ENCODE measurements at places on chromosomes 12 and 14.

DNA sequence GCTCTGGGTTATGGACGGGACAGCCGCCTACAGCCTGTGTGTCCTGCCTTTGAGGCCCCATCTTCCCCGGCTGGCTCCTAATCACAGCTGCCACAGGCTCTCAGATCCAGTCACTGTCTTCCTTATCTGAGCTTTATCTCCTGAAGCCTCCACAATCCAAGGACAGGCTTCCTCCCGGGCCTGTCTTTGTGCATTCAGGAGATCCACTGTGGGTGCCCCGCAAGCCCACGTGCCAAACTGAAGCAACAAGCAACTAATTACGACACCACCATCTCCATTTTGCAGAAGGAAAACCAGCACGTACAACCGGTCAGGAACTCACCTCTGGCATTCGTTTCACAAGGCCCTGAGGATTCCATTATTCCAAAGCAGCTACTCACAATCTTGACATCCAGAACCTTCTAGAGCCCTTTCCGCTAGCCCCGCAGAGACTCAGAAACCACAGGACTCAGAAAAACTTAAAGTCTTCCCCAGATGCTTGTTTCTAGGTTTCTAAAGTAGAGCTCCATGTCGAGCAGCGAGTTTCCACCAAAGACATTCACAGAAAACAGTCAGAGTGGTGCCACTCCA, 14.0 kb downstream of the SYNE3 start:
- no peak for DNase-seq

GRCh38 chr12:6722863-6723262, 983 bp upstream of the COPS7A start:
- DNase-seq = no peak

DNA sequence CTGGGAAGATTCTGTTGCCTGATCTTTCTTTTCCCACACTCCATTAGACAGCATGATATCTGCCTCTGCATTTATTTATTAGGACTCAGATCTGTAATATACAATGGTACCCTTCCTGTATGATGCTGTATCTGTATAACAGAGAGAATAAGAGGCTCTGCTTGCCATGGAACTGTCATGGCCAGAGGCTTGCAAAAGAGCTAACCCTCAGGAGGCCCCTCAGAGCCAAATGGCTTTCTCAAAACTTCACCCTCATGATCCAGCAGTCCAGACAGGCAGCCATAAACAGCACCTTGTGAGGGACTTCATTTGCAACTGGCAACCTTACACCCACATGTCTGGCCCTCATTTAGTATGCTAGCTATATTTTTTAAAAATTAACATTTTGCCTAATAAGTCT, 57.6 kb downstream of the TMEM30B start:
- no peak for DNase-seq

- DNase-seq = no peak
Observed at GRCh38 chr14:104876251-104876699, 11.2 kb downstream of the CEP170B start.

DNA sequence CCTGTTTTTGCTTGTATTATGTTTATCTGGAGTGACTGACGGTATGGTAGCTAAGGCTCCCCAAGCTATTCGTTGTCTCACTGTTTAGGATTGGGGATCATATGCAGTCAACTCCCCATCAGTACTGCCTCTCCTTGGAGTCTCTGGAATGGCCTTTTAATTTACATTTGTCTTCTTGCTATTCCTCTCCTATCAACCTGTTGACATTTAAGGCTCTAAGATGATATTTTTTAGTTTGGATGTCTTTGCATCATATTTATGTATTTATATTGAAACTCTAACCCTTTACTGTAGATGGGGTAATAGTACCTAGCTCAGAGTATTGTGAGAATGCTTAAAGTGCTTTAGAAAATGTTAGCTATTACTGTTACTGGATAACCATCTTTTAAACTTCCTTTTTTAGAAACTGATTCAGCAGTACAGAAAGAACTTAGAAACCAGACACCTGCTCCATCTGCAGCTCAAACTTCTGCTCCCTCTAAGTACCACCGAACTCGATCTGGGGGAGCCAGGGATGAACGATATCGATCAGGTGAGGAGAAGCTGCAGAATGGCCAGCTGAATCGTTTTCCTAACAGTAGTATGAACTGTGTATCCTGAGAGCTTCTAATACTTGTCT, 123.5 kb upstream of the ATF1 start:
- peak; percentile 27 for DNase-seq

- DNase-seq = peak; percentile 10
Observed at GRCh38 chr14:24273422-24273998, 2.1 kb upstream of the RABGGTA start.

DNA sequence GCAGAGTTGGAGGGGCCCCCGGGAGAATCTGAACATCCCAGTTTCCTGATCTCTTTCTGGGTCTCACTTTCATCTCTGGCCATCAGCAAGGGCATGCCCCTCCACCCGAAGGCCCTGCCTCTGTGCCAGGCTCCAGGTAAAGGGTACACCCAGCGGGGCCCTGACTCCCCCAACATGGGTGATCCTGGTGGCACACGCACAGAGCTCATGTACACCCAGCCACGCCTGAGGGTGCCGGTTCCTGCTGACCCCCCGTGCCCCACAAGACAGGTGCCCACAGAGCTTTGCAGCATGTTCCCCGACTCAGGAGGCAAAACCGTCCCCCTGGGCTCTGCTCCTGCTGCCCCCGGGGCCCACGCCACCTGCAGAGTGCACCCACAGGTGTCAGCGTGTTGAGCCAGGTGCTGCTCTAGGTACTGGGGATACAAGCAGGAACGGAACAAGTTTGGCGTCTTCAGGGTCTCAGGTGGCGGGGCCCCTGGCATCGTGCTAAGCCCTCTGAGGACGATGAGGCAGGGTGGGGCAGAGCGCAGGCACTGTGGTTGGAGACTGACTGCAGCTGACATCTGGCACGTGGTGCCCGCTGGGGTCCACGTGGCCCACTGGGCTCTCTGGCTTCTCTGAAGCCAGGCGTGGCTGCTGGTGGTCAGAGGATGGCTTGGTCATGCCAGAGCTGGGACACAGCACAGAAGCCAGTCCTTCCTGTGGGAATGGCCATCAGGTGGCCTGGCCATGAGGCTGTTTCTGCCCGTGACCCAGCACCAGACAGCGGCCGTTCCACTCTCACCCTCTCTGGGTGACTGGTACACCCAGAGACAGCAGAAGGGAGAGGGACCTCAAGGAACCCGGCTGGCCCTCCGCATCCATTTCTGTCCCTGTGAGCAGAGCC, 13.8 kb downstream of the BAG5 start:
- DNase-seq = no peak

- no peak for DNase-seq
Observed at GRCh38 chr14:54220071-54220703, 176.6 kb upstream of the CDKN3 start.

DNA sequence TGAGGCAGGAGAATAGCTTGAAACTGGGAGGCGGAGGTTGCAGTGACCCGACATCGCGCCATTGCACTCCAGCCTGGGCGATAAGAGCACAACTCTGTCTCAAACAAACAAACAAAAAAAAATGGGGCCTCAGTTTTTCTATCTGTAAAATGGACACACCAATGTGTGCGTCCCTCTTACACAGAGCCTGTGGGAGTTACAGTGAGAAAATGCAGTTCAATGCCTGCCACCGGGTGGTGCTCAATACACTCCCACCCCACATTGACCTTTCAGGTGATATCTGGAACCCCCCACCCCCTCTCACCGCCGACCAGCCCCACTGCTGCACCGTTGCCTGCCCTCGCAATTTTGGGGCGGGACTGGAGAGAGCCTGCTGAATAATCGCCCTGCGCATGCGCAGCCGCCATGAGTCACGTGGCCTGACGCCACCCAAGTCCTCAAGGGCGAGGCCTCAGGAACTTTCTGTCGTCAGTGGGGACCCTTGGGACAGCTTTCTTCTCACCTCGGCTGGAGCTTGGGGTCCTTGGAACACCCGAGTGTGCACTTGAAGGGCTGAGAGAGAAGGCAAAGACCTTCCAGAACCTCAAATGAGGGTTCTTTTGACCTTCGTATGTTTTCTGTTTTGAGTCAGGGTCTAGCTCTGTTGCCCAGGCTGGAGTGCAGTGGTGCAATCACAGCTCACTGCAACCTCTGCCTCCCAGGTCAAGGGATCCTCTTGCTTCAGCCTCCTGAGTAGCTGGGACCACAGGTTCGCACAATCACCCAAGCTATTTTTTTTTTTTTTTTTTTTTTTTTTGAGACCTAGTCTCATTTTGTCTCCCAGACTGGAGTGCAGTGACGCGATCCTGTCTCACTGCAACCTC, 14.6 kb upstream of the CABP1 start:
- DNase-seq = no peak

GRCh38 chr12:32440120-32440865, 40.9 kb downstream of the FGD4 start:
- no peak for DNase-seq

GRCh38 chr12:45304514-45305178, 88.8 kb downstream of the ANO6 start:
- DNase-seq = no peak

DNA sequence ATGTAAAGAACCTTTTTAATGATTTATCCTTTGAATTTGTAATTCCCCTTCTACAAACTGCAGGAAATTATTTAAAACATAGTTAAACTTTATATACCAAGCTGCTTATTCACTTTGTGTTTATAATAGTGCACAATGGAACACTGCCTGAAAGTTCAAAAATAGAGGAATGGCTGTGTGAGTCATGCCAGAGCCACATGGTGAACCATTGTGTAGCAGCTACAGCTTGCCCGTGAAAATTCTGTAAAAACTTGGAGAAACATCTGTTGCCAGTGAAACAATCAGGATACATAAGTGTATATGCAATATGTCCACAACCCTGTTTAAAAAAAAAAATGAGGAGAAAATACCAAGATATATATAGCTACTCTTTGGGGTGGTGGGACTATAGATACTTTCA, 59.5 kb downstream of the VEZT start:
- DNase-seq = peak; percentile 59

- no peak for DNase-seq
Observed at GRCh38 chr14:37143475-37143874, 28.9 kb downstream of the SLC25A21 start.

GRCh38 chr12:112820796-112821195, 29.2 kb downstream of the RPH3A start:
- peak; percentile 41 for DNase-seq

GRCh38 chr12:114339626-114340025, 66.3 kb downstream of the TBX5 start:
- no peak for DNase-seq

DNA sequence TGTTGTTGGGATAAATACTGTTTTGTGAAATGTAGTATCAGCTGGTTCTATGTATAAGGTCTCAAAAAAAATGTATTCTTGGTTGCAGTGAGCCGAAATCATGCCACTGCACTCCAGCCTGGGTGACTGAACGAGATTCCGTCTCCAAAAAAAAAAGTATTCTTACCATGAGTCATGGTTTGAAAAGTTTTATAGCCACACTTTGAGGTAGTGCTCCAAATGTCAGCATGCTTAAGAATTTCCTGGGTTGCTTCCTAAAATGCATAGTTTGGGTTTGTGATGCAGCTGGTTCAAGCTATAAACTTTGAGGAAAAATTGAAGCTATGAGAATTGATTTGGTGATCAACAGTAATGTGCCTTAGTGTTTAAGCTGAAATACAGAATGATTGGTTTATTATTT, 48.0 kb downstream of the ETNK1 start:
- no peak for DNase-seq

GRCh38 chr12:6948873-6949594, 2.1 kb upstream of the PTPN6 start:
- DNase-seq = no peak

DNA sequence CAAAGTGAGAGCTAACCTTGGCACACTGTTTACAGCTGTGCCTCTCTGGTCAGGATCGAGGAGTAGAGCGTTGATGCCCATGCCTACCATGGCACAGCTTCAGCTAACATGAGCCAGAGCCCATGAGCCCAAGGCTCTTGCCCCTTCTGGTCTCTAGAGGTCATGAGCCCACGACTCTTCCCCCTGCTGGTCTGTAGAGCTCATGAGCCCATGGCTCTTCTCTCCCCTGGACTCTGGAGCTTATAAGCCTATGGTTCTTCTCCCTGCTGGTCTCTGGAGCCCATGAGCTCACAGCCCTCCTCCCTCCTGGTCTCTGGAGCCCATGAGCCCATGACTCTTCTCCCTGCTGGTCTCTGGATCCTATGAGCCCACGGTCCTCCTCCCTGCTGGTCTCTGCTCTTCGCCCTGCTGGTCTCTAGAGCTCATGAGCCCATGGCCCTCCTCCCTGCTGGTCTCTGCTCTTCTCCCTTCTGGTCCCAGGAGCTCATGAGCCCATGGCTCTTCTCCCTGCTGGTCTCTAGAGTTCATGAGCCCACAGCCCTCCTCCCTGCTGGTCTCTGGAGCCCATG, 16.6 kb upstream of the CLMN start:
- no peak for DNase-seq

Measured in NCI-H2171 treated with DMSO at 0.1 percent for 48 hours (cell line).